Stimulated activated CD4-positive, alpha-beta T cell treated with anti-CD3 and anti-CD28 coated beads, TNF-alpha, amount 100 ng/mL, for 24 hours (primary cell): ENCODE measurements at places on chromosomes 12 and 14.

DNA sequence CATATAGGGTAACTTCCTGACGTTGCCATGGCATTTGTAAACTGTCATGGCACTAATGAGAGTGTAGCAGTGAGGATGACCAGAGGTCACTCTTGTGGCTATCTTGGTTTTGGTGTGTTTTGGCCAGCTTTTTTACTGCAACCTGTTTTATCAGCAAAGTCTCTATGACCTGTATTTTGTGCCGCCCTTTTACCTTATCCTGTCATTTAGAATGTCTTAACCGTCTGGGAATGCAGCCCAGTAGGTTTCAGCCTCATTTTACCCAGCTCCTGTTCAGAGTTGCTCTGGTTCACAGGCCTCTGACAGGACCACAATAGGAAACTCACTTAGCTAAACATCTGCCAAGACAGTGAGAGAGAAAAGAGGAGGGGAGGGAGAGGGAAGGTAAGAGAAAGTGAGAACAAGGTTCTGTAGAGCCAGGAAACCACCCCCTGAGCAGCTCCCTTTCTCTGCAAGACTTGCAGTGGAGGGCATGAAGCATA lies 64.8 kb upstream of the PLEKHG3 start:
- DNase-seq, result no peak

- no peak for DNase-seq
Observed at GRCh38 chr14:75158843-75159614, 17.4 kb downstream of the TMED10 start.

GRCh38 chr14:68834816-68835215 lies 41.9 kb upstream of the ZFP36L1 start:
- no peak for DNase-seq

GRCh38 chr14:81161749-81162148 lies 59.0 kb downstream of the GTF2A1 start:
- no peak for DNase-seq

- DNase-seq, result no peak
Observed at GRCh38 chr14:35197015-35197414, 74.7 kb downstream of the PRORP start.
